Activated CD4-positive, alpha-beta T cell treated with anti-CD3 and anti-CD28 coated beads, Interleukin-2, amount 50 U/mL, for 4 hours (primary cell): ENCODE measurements at places on chromosomes 7 and 10.

DNA sequence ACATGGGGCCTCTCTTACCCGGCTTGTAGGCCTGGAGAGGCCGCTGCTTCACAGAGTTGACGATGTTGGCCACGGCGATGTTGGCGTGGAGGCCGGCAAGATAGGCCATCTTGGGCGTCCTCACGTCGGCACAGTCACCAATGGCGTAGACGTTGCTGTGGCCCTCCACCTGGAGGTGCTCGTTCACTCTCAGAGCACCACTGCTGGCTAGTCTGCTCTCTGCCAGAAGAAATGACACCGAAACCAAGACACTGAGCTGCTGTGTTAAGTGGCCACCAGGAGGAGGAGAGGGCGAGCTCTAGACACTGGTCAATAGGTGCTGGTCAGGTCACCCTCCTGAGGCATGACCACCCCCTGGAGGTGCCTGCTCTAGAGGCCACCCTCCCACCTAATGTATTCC is 17.7 kb downstream of the AIFM2 start:
- no peak for DNase-seq

GRCh38 chr7:44101966-44102845 is 1.9 kb upstream of the AEBP1 start:
- DNase-seq = no peak

DNA sequence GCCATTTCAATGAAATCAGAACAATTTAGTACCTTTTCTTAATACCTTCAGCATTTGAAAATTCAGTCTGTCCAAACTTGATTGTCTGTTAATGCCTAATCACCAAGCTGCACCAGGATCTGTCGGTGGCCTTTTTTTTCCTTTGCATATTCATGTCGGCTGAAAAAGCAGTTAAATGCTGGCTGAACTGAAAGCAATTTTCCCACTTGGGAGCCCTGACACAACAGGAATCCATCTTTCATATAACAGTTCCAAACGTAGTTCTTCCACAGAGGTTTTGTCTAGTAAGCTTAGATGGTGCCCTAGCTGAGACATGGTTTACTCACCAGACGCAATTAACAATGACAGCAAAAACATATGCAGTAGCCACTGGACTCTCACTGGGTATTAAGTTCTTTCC is 83.6 kb upstream of the CHCHD3 start:
- DNase-seq = no peak

DNA sequence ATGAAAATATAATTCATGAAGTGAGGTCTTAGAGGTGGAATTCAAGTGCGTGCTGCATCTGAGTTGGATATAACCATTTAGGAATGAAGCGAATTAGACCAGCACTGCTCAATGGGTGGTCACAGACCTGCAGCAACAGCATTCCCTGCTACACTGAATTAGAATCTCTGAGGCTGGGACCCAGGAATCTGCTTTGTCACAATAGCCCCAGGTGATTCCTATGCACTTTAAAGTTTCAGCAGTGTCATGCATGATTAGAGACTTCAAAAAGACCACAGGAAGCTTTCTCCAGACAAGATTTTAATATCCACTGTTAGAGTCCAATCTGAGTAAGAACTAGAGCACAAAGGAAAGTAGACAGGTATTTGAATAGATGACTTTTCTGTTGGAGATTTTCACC is 352.8 kb upstream of the VSTM2A start:
- DNase-seq = no peak

- no peak for DNase-seq
Observed at GRCh38 chr10:68463365-68464093, 8.2 kb downstream of the DNA2 start.

DNA sequence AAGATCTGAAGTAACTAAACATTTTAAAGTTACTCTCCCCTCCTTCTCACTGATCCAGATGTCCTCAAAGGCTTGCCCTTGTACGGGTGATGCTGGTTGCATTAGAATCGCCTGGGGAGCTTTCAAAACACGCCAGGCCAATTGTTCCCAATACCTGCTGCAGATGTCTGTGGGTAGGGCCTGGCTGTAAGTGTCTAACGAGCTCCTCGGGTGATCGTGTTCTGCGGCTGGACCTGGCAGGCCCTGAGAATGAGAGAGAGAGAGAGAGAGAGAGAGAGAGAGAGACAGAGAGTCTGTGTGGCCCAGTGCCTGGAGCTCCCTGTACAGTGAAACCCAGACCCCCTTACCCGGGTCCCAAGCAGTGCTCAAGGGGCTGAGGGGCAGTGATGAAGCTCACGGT is 8.4 kb downstream of the COL13A1 start:
- no peak for DNase-seq

DNA sequence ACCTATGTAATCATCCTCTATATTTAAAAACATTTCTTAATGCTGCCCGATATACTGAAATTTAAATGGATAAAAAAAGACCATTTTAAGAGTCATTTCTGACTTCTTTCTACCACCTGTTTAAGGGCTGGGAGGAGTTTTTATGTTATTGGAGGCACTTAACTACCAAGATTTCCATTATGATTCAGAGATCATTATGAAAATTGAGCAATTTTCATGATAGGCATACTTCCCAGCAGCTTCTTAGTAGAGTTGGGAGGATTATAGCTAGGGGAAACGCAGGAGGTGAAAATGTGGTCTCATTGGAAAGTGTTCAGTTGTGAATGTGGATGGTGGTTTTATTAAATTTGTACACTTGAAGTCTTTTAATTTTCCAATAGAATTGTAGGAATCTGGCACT is 28.4 kb upstream of the FAM204A start:
- no peak for DNase-seq

DNA sequence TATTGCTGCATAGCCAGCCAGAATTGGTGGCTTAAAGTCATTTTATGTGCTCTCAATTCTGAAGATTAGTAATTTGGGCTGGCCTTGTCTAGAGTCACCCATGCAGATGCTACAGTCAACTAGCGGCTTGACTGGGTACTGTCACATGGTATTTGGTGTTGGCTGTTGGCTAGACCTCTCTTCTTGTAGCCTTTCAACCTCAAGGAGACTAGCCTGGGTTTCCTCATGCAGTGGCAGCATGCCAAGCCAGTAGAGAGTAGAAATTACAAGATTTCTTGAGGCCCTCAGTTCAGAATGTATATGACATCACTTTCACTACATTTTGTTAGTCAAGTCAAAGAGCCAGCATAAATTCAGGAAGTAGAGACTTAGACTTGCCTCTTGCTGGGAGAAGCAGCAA is 3.7 kb upstream of the ZNF800 start:
- DNase-seq = no peak

DNA sequence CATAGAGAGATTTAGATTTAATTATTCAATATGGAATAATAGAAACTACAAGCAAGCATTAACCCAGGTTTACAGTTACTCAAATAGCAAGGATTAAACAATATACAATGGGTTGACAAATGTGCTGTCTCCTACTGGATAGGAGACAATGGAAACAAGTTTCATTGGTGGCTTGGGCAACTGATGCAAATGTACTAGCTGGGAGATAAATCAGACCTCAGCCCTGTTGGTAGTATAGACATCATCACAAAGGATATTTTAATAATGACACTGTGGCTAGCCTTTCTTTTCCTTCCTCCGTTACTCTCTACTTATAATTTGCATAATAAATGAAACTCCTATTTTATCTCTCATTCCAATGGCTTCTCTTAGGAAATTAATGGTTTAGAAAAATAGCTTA is 96.5 kb upstream of the DKK1 start:
- DNase-seq = no peak

GRCh38 chr7:50528266-50529092 is 36.7 kb downstream of the DDC start:
- no peak for DNase-seq

DNA sequence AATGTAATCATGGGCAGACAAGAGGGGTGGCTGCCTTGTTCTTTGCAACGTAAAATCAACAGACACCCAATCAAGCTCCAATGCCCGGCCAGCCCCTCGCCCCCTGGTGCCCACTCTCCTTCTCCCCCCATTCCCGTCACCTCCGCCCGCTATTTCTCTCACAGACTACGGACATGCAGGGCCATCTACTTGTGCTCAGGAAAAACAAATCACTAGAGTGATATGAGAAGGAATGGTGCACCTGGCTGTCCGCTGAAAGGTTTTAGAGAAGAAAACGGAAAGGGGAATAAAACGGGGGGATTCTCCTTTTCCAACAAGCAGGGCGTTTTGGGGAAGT is 396 bp downstream of the GRM8 start:
- DNase-seq = no peak

GRCh38 chr7:84337429-84337828 is 142.8 kb upstream of the SEMA3A start:
- no peak for DNase-seq

DNA sequence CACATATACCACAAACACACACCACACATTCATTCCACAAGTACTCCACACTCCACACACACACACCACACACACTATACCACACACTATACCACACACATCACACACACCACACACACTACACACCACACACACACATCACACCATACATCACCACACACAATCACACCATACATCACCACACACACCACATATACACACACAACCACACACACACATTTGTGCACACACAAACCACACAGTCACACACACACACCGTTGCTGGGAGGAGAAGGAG is 112.8 kb downstream of the PTPN20 start:
- DNase-seq = no peak

DNA sequence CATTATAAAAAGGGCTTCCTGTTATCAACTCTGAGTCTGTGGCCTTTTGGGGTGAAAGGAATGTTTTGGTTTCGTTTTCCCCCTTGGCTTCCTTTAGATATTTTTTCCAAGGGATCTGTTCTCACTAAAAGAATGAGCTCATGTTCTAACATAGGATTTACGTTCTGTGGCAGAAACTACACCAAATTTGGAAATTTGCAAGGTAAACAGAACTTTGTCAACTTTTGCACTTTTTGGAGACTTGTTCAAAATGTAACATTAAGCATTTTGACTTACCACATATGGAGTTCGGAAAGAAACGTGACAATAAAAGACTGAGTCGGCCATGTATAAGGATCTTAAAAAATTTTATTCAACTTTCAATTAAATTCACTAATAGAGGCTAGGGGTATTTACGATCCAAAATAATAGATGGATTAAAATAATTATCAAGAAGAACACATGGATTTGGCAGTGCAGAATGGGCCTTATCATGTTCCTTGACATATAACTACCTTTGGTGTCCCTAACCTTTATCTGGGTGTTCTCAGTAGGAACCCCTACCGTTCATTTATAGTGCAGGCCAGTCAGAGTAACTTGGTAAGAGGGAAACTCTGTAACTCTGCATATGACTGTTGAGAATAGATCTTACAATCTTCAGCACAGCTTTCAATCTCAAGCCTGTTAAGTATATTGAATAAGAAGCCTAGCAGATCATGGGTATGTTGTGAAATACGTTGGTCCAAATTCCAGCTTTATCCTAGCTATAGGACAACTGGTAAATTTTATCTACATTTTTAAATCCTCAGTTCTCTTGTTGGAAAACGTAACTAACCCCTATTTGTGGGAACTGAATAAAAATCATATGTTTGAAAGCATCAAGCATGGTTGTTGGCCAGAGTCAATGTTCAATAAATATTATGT is 11.8 kb downstream of the CPED1 start:
- no peak for DNase-seq

- DNase-seq = no peak
Observed at GRCh38 chr10:44674536-44675386, 236.4 kb upstream of the TMEM72 start.

- DNase-seq = peak; percentile 4
Observed at GRCh38 chr7:17069146-17069545, 187.4 kb upstream of the AGR3 start.

- no peak for DNase-seq
Observed at GRCh38 chr7:100949227-100949932, at the start of gene MUC3A. MUC3A (plus strand) TSS chr7:100949534; CDS start chr7:100949625, 91 bp downstream.

- DNase-seq = no peak
Observed at GRCh38 chr7:75856536-75856935, 22.3 kb upstream of the RHBDD2 start.

DNA sequence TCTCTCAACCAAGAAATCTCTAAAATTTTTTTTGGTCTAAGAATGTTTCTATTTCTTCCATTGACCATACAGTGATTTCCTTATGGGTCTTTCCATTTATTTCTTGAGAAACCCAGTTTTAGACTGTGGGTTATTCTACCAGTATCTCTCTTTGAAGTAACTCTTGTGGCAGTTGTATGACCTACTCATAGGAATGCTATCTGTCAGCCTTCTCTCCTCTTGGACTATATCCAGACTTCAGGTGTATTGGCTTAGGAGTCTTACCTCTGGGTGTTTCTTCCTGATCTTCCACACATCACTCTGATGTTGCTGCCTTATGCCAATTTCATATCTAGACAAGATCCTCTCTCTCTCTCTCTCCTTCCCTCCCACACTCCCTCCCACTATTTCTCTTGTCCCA is 178.1 kb downstream of the BMPER start:
- no peak for DNase-seq

- DNase-seq = no peak
Observed at GRCh38 chr7:29955075-29955792, 34.4 kb downstream of the SCRN1 start.

GRCh38 chr7:4742051-4742573 is 33.3 kb upstream of the AP5Z1 start:
- DNase-seq = no peak

GRCh38 chr10:67670401-67670800 is 25.6 kb downstream of the CTNNA3 start:
- no peak for DNase-seq

GRCh38 chr10:124792998-124793352 is 1.3 kb upstream of the EEF1AKMT2 start:
- no peak for DNase-seq

GRCh38 chr10:118518095-118518494 is 77.4 kb downstream of the PRLHR start:
- no peak for DNase-seq

- no peak for DNase-seq
Observed at GRCh38 chr10:48214716-48215485, 59.6 kb downstream of the FRMPD2 start.

GRCh38 chr10:122515588-122516231 is 44.8 kb upstream of the DMBT1 start:
- peak; percentile 52 for DNase-seq

DNA sequence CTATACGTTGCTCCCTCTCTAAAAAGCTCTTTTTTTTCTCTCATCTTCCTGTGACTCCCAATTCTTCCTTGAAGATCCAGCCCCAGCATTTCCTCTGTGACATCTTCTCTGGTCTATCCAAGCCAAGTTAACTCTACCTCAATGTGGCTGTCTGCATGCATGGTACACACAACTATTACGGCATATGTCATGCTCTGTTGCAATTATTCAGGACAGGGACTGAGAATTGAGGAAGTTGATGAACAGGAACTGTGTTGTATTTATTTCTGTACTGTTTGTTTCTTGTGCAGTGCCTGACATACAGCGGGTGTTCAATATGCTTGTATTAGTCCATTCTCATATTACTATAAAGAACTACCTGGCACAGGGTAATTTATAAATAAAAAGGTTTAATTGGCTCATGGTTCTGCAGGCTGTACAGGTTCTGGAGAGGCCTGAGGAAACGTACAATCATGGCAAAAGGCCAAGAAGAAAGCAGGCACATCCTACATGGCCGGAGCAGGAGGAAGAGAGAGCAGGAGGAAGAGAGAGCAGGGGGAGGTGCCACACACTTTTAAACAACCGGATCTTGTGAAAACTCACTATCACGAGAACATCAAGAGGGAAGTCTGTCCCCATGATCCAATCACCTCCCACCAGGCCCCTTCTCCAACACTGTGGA is 6.3 kb downstream of the TRPV5 start:
- DNase-seq = no peak
